ENCODE measurements at places on chromosomes 4 and X. TPM values are rescaled to one million over a fixed set of nuclear protein-coding genes. Genes with fewer than 3 reads are reported as not detected.

Gene SUPT20HL2
- not detected for total RNA-seq

Gene CABS1
- not detected for total RNA-seq

Gene TBC1D9
- 0.46 TPM for total RNA-seq

Gene GLRB
- not detected for total RNA-seq

Gene KLKB1
- 0.22 TPM for total RNA-seq

Gene NUDT10
- 1.2 TPM for total RNA-seq

Gene ADGRG4
- not detected for total RNA-seq

Gene LIAS
- total RNA-seq = 34.0 TPM

Gene ZDHHC15
- 0.26 TPM for total RNA-seq

DNA sequence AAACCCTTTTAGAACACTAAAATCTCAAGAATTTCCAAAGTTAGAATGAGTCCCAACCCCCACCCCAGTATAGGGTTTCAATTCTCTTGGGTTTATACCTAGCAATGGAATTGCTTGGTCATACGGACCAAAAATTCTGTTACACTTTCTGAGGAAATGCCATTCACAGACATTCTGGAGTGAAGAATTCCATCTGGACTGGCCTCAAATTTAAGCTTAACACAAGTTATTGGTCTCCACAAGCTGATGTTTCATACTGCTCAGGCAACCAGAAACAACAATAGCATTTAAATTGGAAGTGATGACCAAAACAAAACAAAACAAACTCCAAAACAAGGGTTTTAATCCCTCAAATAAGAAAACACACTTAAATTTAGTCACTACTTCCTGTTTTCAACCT lies 51.1 kb downstream of the GPC4 start:
- no peaks in the 10 kb centered on the region for H3K4me1 ChIP-seq
- H3K4me3 ChIP-seq = no peak overlapping the region
- H3K27ac ChIP-seq = no peak overlapping the region
- no peak for DNase-seq
- no peaks in the 10 kb centered on the region for H3K27me3 ChIP-seq

- no peak overlapping the region for H3K4me3 ChIP-seq
- no peaks in the 10 kb centered on the region for H3K36me3 ChIP-seq
- peaks cover 9% of the 10 kb centered on the region for H3K27me3 ChIP-seq
- no peak overlapping the region for H3K27ac ChIP-seq
- no peak for DNase-seq
Measured at GRCh38 chr4:185020293-185020808, 2.1 kb downstream of the HELT start.

- H3K27me3 ChIP-seq = no peaks in the 10 kb centered on the region
- DNase-seq = no peak
- H3K36me3 ChIP-seq = no peaks in the 10 kb centered on the region
- H3K4me1 ChIP-seq = no peaks in the 10 kb centered on the region
- no peak overlapping the region for H3K4me3 ChIP-seq
- H3K27ac ChIP-seq = no peak overlapping the region
Measured at GRCh38 chrX:41522081-41522480, 74.9 kb downstream of the NYX start.

DNA sequence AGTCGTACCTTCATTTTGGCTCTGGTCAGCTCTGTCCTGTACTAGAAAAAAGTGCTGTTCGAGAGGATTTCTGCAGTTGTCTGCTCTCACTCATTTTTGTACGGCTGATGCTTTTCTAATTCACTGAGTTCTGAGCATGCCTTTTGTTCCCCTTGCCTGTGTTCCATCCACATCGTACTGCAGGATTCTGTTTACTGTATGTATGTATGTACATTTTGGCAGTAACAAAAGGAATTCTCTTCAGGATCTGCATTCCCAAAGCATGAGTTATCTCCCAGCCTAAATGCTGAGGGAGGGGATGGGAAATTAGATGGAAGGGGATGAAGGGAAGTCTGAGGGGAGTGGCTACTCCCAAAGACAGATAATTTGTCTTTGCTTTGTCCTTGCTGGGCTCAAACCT lies 87.6 kb downstream of the GBA3 start:
- no peaks in the 10 kb centered on the region for H3K36me3 ChIP-seq
- H3K27me3 ChIP-seq = no peaks in the 10 kb centered on the region
- H3K27ac ChIP-seq = no peak overlapping the region
- no peak for DNase-seq
- no peak overlapping the region for H3K4me3 ChIP-seq

GRCh38 chrX:39459952-39460351 lies 637.8 kb downstream of the BCOR start:
- H3K27me3 ChIP-seq = no peaks in the 10 kb centered on the region
- no peaks in the 10 kb centered on the region for H3K4me1 ChIP-seq
- H3K36me3 ChIP-seq = no peaks in the 10 kb centered on the region
- H3K4me3 ChIP-seq = no peak overlapping the region
- DNase-seq = no peak
- H3K27ac ChIP-seq = no peak overlapping the region

GRCh38 chr4:6598127-6598526 lies 23.1 kb downstream of the MAN2B2 start:
- H3K27ac ChIP-seq = no peak overlapping the region
- no peak for DNase-seq
- no peaks in the 10 kb centered on the region for H3K27me3 ChIP-seq

DNA sequence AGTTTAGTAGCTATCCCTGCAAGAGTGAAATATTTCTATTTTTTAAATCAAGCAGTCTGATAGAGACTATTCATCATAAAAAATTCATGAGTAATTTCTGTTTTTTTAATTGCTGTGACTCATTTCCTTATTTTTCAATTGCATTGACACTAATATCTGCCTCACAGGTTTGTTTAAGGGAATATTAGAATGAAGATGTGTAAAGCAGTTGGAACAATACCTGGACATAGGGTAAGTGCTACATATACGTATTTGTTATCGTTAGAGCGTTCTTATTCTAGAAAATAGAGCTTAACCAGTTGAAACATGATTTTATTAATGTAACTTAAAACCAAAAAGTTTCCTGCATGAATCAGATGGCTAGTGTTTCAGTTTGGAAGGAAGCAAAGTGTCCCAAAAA lies 2211.3 kb downstream of the PCDH7 start:
- no peak overlapping the region for H3K27ac ChIP-seq
- H3K36me3 ChIP-seq = no peaks in the 10 kb centered on the region
- no peaks in the 10 kb centered on the region for H3K27me3 ChIP-seq
- no peak overlapping the region for H3K4me3 ChIP-seq
- no peaks in the 10 kb centered on the region for H3K4me1 ChIP-seq
- no peak for DNase-seq

DNA sequence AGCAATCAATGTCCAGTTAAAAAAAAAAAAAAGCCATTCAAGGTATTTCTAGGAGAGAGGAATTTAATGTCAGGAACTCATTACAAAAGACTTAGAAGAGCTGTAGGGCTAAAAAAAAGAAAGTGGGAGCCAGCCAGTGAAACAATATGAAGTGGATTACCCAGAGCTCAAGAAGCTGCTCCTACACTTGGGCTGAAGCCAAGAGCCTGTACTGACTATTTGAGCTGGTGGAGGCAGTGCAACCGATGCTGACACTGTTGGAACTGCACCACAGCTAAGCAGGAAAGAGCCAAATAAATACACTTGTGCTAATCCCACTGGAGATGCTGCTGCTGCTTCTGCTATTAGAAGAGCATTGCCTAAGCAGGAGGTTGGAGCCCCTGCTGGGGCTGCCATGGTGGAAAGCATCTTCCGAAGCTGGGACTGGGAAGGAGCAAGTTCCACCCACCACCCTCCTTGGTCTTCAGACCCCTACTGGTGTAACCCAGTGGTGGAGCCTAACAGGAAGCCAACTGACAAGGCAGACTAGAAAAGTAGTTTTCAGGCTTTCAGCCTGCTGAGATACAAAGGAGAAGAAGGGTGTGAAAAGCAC lies 65.4 kb downstream of the CXXC4 start:
- no peak for DNase-seq
- H3K27ac ChIP-seq = no peak overlapping the region
- no peaks in the 10 kb centered on the region for H3K4me1 ChIP-seq
- H3K36me3 ChIP-seq = no peaks in the 10 kb centered on the region
- no peak overlapping the region for H3K4me3 ChIP-seq

GRCh38 chr4:15021946-15022345 lies 19.7 kb downstream of the CPEB2 start:
- no peak overlapping the region for H3K4me3 ChIP-seq
- DNase-seq = no peak
- H3K27ac ChIP-seq = no peak overlapping the region
- H3K4me1 ChIP-seq = peaks cover 15% of the 10 kb centered on the region

DNA sequence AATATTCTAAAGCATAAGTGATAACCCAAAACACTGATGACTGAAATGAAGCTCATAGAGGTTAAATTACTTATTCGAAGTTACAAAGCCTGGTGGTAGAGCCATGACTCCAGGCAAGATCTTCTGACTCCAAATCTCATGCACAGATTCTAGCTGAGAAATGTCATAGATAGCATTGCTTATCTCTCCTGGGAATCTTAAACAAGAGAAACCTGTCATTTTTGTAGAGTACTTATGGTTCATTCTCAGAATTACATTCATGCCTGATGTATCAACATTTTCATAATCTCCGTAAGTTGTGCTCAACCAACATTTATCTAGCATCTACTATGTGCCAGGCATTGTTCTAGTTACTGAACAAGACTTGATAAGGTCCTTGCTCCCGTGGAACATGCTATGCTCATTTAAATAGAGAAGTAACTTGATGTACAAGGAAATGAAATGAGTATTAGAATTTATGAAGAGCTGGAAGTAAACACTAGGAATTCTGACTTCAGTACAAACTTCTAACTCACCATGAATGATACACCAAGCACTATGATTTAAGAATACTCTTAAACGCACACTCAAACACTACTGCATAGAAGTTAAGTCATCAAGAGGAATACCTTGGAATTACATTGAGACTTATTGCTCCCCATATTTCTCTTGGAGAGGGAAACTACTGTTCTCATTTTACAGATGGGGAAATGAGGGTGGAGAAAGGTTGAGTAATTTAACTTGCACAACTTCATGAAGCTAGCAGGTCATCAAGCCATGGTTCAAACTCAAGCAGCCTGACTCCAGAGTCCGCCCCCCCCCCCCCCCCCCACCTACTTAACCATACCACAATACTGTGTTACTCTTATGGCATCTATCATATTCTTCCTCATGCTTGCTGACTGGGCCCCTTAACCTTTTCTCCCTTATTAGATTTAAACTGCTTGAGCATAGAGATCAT lies 45.4 kb downstream of the MBNL3 start:
- DNase-seq = no peak
- no peak overlapping the region for H3K4me3 ChIP-seq
- no peak overlapping the region for H3K27ac ChIP-seq
- no peaks in the 10 kb centered on the region for H3K27me3 ChIP-seq
- no peaks in the 10 kb centered on the region for H3K36me3 ChIP-seq

GRCh38 chr4:112145790-112146501 lies 692 bp downstream of the FAM241A start:
- H3K4me3 ChIP-seq = peak overlapping the region; percentile 62
- H3K36me3 ChIP-seq = no peaks in the 10 kb centered on the region
- no peaks in the 10 kb centered on the region for H3K27me3 ChIP-seq
- H3K4me1 ChIP-seq = peaks cover 8% of the 10 kb centered on the region
- DNase-seq = peak; percentile 52
- peak overlapping the region; percentile 68 for H3K27ac ChIP-seq

DNA sequence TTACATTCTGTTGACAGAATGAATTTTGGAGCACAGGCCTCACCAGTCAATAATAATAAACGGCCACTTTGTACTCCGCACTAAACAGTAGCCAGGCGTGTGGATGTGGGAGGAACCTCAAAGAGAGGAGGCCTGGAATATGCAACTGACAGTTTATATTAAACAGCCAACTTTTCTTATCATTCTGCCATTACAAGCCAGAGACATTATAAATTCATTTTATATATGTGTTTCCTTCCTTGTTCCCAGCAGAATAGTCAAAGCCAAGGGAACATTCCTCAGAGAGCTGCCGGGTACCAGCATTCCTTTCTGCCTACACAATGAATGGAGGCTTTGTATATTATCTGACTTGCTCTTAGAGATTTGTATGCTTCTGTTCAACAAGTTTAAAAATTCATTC lies 436.5 kb upstream of the FTHL17 start:
- H3K27me3 ChIP-seq = no peaks in the 10 kb centered on the region
- no peaks in the 10 kb centered on the region for H3K36me3 ChIP-seq
- H3K27ac ChIP-seq = no peak overlapping the region
- DNase-seq = no peak
- H3K4me3 ChIP-seq = no peak overlapping the region

- H3K27me3 ChIP-seq = peaks cover 4% of the 10 kb centered on the region
- no peak overlapping the region for H3K4me3 ChIP-seq
- no peak overlapping the region for H3K27ac ChIP-seq
- H3K36me3 ChIP-seq = no peaks in the 10 kb centered on the region
- no peak for DNase-seq
Measured at GRCh38 chr4:6492861-6493657, 20.6 kb upstream of the PPP2R2C start.

DNA sequence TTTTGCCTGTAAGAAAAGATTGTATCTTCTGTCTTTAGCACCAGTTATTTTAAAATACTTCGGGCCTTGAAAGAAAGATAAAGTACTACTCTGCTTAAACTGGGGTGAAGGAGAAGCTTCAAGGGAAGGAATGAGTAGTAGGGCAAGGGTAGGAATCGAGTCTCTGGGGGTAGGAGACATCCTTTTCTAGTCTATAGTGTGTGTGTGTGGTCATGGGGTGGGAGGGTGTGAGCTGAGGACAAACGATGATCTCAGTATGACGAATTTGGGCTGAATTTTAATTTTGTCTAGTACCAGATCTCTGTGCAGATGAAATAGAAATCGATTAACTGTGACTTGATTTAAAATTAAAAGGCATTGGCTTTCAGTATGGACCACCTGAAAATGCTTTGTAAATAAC lies 3.3 kb upstream of the MYOZ2 start:
- H3K27me3 ChIP-seq = no peaks in the 10 kb centered on the region
- H3K4me3 ChIP-seq = no peak overlapping the region
- H3K36me3 ChIP-seq = no peaks in the 10 kb centered on the region
- no peak for DNase-seq
- H3K4me1 ChIP-seq = no peaks in the 10 kb centered on the region

GRCh38 chr4:98092833-98093439 lies 50.3 kb downstream of the STPG2 start:
- H3K27ac ChIP-seq = no peak overlapping the region
- H3K4me1 ChIP-seq = no peaks in the 10 kb centered on the region
- DNase-seq = no peak
- no peak overlapping the region for H3K4me3 ChIP-seq
- no peaks in the 10 kb centered on the region for H3K36me3 ChIP-seq

- H3K4me3 ChIP-seq = no peak overlapping the region
- H3K27ac ChIP-seq = no peak overlapping the region
- no peak for DNase-seq
- no peaks in the 10 kb centered on the region for H3K27me3 ChIP-seq
Measured at GRCh38 chrX:133534172-133534571, 118.9 kb upstream of the GPC4 start.

GRCh38 chr4:53889326-53890055 lies 174.9 kb downstream of the CHIC2 start:
- no peaks in the 10 kb centered on the region for H3K4me1 ChIP-seq
- no peaks in the 10 kb centered on the region for H3K36me3 ChIP-seq
- no peak overlapping the region for H3K27ac ChIP-seq
- no peak overlapping the region for H3K4me3 ChIP-seq

DNA sequence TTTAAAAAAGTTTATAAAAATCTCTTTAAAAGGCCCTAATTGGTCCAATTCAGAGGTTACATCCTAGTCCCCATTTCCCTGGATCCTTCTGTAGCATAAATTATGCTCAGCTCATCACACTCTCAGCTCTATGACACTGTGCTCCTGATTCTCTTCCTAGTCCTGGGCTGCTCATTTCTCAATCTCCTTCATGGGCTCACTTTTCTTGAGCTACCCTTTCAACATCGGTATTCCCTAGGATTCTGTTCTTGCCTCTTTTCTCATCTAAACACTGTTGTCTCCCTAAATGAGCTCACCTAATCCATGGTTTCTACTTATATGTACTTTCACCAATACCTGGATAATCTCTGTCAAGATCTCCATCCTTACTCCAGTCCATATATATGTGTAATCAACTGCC lies 14.7 kb downstream of the KLHL15 start:
- H3K27me3 ChIP-seq = no peaks in the 10 kb centered on the region
- peaks cover 9% of the 10 kb centered on the region for H3K4me1 ChIP-seq
- H3K27ac ChIP-seq = no peak overlapping the region
- H3K4me3 ChIP-seq = no peak overlapping the region
- no peak for DNase-seq
